Daoy (cell line): ENCODE measurements at places on chromosomes 16 and 17. TPM values are rescaled to one million over a fixed set of nuclear protein-coding genes. Genes with fewer than 3 reads are reported as not detected.

DNA sequence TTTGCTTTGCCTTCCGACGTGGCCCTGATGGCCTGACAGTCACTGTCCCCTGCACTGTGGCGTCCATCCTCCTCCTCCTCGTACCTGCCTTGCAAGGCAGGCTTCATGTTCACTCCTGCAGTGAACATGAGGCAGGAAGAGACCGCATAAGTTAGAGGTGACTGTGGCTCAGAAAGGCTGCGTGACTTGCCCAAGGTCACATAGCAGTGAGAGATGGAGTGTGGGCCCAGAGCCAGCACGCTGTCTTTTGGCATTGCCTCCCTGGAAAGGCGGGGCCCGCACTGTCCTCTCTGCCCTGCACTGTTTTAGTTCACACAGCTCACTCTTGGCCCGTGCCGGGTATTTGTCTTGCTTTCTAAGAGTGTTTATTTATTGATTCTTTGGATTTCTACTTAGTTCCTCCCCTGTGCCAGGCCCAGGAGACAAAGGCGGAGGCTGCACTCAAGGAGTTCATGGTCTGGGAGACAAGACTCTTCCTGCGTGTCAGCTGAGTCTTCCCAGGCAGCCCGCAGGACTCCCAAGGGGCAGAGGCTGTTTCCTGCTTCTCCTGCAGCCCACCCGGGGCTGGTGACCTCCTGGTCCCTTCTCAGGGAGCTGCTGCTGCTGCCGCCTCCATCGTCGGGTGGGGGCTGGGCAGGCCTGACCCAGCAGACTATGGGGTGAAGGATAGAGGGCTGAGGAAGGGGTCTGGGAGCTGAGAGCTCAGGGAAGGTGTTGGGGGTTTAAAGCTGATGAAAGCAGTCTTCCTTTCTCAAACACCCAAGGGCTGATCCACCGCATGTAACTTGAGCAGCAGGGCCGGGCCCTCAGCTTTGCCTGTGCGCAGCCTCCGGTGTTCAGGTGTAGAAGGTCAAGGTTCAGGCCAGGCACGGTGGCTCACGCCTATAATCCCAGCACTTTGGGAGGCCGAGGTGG, 12.7 kb downstream of the CYGB start:
- peak; percentile 56 for DNase-seq

- DNase-seq, result no peak
These were observed 50.4 kb upstream of the ERN1 start for GRCh38 chr17:64180089-64181073.

GRCh38 chr17:78995761-78996451, 13.7 kb downstream of the CANT1 start:
- no peak for DNase-seq

The SRCIN1 gene
- total RNA-seq, result 0.03 and 0.80 TPM in 2 replicates

The SBK1 gene
- under 0.01 and 0.68 TPM in 2 replicates for total RNA-seq

- DNase-seq, result no peak
These were observed 142.4 kb upstream of the SOX9 start for GRCh38 chr17:71978435-71978834.

DNA sequence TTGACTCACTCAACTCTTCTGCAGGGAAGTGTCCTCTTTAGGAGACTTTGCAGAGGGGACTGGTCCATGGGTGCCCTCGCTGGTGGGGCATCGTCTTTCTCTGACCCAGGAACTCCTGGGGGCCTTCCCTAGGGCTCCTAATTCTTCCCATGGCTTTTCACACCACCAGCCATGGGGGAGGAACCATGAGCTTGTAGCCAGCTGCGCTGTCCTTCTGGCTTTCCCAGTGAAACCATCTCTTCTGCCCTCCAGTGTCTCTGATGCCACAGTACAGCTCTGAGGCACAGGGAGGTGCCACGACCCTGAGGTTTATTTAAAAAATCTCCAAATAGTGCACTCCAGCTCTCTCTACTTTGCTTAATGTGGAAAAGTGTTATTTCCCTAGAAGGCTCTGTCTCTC, 78.6 kb downstream of the SDR42E1 start:
- DNase-seq, result no peak

The GNG13 gene
- total RNA-seq, result not detected in 2 replicates

DNA sequence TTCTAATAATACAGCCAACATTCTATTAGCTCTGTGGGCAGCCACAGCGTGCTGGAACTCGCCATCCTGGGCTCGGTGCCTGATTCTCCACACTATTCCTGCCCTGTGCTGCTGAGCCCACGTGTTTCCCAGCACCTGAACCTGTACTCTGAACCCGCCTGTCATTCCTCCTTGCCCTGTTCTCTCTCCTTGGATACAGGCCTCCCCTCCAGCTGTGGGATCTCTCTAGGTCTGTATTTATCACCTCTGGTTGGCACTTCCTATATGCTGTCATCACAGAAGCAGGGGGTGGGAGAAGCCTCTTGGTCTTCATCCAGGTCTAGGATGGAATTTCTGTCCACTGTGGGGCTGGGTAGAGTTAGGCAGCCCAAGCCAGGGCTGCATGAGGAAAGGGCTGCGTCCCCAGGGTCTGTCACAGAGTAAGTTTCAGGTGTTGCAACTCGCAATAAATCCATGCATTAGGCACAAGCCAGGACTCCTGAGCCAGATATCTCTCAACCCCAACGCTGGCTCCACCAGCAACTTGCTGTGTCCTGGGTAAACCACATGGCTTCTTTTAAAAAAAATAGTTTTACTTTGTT, 56.0 kb downstream of the ABAT start:
- no peak for DNase-seq

The INCA1 gene
- total RNA-seq, result 0.23 TPM in 1 of 2 replicates, not detected in the other
